ENCODE measurements at places on chromosomes 2 and 18. TPM values are rescaled to one million over a fixed set of nuclear protein-coding genes. Genes with fewer than 3 reads are reported as not detected.
A peak's percentile ranks its signal among the peaks of the same experiment; 100 is the strongest.

DNA sequence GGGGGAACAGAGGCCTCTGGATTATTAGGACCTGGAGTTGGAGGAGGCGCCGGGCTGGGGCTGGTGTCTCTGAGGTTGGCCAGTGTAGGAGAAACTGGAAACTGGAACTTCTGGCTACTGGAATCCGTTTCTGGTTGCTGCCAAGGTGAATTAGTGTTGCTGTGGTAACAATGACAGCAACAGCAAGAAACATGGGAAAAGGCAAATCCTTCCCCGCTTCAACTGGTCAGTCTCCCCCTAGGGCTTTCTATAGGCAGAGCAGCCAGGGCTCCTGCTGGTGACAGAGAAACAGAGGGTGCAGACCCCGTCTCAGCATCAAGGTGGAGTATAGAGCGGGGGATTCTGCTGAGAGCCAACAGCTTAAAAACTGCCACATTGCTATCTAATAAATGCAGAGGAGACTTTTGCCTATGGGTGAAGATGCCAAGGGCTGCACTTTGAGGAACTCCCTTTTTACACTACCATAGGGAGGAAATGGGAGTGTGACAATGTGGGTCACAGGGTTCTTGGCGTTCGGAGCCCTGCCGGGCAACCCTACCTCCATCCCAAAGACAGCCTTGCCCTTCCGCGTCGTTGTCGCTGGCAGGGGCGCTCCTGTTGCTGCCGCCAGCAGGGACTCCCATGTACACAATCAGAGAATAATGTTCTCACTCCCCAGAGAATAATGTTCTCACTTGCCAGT lies 81.4 kb upstream of the CABLES1 start:
- no peak for DNase-seq

DNA sequence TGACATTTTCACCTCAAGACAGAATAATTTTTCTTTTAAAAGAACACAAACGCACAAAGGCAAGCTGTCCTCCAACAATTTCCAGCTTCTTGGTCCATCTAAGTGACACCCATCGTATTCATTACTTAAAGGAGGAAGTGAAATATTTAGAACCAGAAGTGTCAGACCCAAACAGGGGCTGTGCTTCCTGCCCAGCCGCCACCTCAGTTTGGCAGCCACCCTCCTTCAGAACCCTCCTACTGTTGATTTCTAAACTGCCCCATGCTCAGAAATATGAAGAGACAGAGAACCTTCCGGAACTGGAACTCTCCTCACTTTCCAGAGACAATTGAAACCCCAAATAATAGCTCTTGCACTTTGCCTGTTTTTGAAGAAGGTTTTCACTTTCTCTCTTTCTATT lies 734.8 kb upstream of the SALL3 start:
- no peak for DNase-seq

DNA sequence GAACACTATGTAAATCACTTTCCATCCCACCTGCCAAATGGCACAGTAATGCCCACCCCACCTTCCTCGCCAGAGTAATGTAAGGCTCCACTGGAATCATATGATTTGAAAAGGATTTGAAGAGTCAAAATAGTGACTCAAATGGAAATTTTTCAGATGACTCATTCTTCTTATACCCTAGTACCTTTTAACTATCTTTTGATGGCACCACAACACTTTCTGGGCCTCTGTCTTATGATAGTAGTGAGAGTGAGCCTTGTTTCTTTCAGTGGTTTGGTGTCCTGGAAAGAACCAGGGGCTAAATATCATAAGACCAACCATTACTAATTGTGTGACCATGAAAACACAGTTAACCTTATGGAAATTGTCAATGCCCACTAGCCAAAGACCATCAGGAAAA lies 235.4 kb upstream of the SLC14A2 start:
- DNase-seq = no peak

GRCh38 chr18:63753676-63754075 lies 21.5 kb upstream of the SERPINB7 start:
- DNase-seq = no peak

DNA sequence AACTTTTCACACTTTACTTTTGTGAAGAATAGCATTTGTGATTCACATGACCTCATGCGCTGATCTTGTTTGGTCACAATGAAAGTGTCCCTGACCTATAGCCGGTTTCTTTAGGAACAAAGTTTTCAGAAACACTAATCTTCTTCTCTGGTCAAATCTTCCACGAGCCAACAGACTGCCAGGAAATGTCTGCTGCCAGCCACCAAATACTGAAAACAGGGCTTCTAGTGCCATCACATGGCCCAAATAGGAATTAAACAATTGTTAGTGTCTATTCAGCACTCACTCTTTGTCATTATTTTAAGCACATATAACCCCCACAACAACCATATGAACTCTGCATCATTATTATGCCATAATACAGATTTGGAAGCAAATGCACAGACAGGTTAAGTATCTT lies 286.5 kb upstream of the SYT4 start:
- DNase-seq = peak; percentile 29

GRCh38 chr2:66433945-66434678 lies 813 bp upstream of the MEIS1 start:
- DNase-seq = peak; percentile 59

The PRR30 gene
- total RNA-seq = 55.4 TPM

The GKN1 gene
- total RNA-seq = not detected
